ENCODE measurements at places on chromosomes 5 and 9.

GRCh38 chr5:14341571-14342230 is 198.6 kb downstream of the TRIO start:
- no peak for DNase-seq

- DNase-seq = no peak
Observed at GRCh38 chr9:76957258-76957657, 51.3 kb upstream of the PRUNE2 start.

DNA sequence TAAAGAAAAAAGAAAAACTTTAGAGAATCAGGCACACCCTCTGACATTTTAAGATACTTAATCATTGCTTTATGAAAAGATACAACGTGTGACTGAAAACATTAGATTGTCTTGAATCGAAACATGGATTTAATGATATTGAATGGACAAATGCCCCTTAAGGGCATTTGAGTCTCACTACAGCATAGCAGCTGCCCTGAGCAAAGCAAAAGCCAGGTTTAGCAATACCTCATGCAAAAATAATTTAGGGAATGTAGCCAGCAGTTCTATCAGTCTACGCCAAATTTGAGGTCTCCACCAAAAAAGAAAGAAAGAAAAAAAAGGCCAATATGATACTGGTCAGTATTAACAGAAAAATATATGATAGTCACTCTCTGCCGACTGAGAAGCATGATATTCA is 56.6 kb upstream of the LMNB1 start:
- DNase-seq = no peak

DNA sequence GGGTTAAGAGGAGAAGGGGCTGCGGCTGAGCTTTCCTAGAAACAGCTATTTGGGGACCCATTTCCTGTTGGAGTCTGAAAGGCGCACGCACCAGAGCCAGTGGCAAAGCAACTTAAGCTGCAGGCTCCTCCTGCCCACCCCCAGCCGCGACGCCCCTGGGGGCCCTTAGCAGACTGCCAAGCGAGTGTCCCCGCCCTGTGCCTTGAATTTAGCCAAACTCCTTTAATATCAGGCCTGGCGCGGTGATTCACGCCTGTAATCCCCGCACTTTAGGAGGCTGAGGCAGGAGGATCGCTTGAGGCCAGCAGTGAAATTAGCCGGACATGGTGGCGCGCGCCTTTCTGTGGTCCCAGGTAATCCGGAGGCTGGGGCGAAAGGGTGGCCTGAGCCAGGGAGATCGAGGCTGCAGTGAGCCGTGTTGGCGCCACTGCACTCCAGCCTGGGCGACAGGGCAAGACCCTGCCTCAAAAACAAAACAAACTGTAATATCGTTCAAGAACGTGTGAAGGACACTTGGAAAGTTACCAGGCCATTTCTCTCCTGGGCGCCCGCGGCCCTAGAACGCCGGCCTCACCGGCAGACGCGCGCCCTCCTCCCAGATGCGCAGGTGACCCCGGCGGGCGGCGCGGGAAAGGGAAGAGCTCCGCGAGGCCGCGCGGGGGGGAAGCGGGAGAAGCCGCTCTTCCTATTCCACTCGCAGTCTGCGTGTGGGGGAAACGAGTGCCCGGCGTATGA is 1.0 kb upstream of the F2R start:
- no peak for DNase-seq

DNA sequence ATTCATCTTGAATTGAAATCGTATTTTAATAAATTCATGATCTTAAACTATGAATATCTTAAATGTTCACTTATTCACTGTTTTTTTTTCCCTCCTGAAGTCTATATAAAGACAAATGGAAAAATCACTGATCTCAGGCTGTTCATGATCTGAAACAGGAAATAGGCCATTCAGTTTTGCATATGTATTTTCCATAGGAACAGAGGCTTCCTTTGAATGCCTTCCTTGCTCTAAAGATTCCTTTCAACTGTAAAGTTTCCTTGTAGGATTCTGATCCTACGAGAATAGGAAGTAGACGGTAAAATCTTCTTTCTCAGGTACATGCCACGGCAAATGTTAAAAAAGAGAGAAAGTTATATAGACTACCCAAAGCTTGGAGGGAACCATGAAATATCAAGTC is 194.4 kb upstream of the PPP1R2B start:
- DNase-seq = no peak
